ENCODE measurements at places on chromosomes 13 and 19.

DNA sequence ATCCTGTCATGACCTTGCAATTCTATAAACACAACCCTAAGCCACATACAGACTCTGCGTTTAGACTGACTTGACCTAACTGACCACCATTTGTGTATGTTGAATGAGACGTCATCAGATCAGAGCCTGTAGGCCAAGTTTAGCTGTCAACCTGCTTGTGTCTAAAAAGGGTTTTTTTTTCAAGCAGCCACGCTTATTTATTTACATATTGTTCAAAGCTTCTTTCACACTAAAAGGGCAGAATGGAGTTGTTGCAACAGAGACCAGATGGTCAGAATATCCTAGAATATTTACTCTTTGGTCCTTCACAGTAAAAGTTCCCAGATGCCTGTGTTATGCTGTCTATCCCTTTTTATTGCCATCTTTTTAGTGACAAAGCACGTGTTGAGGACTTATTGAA is 307.7 kb upstream of the SLC10A2 start:
- DNase-seq = no peak

GRCh38 chr13:74449811-74450524 is 315.8 kb upstream of the KLF12 start:
- no peak for DNase-seq

DNA sequence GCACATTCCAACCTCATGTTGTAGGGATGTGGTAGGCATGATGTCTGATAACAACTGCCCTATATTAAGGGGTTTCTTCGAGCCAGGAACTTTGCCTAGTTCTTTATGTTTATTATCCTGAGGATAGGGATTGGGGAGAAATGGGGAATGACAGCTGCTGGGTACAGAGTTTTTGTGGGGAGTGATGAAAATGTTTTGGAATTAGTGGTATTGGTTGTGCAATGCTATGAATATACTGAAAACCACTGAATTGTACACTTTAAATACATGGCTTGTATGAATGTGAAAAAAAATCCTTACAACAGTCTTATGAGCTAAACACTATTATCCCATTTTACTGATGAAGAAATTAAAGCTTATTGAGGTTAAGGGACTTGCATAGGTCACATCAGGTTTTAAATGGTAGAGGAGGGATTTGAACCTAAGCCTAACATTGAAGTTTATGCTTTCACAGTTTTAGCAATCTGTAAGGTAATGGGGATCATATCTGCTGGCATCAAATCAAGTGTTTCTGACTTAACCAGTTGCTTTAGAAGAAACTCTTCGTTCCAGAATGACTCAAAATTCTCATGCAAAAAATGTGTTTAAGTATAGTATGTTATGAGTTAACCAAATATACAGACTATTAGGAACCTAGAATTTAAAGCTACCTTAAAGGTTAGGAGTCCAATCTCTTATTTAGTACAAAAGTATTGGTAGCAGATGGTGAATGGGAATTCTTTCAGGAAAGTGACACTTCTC is 61.4 kb downstream of the ERCC5 start:
- no peak for DNase-seq

GRCh38 chr13:21557995-21558394 is 46.0 kb downstream of the MICU2 start:
- DNase-seq = no peak

- no peak for DNase-seq
Observed at GRCh38 chr13:63011996-63012395, 1596.3 kb upstream of the PCDH20 start.

- DNase-seq = no peak
Observed at GRCh38 chr13:50403311-50403710, 388.1 kb downstream of the KCNRG start.

GRCh38 chr19:46634045-46634655 is 1.9 kb downstream of the GNG8 start:
- peak; percentile 83 for DNase-seq

DNA sequence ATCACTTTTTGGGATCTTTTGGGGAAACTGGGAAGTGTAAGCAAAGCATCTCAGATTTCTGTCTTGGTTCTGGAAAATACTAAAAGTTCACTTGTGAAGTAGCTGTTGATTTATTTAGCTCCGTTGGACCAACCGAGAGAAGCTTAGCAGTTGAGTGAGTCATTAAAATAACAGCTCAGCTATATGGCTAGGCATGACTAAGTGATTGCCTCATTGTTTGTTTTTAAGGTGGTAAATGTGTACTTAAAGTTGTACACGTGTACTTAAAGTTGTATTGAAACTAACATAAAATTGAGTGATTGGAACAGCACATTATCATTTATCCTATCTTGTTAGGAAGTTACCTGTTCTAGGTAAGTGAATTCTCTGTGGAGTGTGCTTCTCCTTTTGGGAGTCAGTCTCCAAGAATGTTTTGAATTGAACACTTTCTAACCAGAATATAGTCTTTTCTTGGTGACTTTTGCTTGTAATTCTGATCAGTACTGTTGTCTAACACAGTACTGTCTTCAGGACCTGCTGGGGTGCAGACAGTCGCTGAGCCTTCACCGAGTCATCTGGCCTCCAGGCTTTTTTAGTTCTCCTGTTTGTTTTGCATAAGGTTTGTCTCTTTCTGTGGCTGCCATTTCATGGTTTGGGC is 2.9 kb upstream of the DCUN1D2 start:
- no peak for DNase-seq

DNA sequence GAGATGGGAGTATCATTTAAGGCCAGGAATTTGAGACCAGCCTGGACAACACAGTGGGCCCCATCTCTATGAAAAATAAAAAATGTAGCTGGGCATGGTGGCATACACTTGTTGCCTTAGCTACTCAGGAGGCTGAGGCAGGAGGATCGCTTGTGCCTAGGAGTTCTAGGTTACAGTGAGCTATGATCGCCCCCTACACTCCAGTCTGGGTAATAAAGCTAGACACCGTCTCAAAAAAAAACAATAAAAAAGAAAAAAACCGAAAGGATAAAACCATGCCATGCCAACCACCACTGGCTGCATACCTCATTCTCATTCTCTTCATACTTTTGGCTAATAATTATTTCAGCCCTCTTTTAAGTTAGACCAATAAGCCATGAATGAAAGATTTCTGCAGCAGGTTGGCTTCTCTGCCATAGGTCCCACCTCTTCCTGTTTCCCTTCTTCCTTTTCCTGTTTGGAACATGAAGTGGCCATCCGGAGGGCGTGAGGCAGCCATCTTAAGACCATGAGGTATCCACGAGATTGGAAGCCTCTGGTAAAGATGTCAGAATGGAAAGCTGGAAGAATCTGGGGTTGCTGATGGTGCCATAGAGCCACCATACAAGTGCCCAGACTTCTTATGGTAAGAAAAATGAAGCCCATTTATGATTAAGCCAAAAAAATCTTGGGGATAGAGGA is 171.3 kb downstream of the CACNA1A start:
- DNase-seq = no peak

GRCh38 chr19:1274852-1275259 is 474 bp upstream of the FAM174C start:
- DNase-seq = no peak

DNA sequence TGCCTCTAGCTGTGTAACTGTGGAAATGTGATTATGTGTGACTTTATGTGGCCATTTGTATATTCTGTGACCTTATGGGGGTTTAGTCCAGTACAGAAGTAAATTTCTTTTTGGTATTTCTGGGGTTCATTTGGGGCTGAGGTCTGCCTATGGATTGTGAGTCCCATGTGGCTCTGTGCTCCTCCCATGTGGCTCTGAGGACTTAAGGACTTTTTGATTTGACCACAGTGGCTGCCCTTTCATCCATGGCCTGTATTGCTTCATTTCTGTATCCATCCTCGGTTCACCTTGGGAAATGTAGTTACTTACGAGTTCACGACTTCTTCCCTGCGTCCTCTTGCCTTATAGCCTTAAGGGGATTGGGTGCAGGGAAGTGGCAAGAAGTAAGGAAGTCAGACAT is 1.0 kb downstream of the ZNF420 start:
- DNase-seq = no peak

DNA sequence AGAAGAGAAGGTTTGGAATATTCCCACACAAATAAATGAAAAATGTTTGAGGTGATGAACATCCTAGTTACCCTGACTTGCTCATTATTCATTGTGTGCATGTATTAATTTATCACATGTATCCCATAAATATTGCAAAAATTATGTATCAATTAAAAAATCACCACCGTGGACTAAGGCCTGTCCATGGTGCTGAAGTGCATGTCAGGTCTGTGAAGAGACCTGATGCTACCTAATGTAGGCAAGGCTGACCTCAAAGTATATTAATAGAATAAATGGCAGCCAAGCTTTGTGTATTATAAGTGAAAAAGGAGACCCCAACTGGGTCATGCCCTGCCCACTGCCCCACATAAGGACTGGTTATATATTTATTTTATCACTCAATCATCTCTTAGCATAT is 34.4 kb upstream of the ZNF835 start:
- DNase-seq = no peak

DNA sequence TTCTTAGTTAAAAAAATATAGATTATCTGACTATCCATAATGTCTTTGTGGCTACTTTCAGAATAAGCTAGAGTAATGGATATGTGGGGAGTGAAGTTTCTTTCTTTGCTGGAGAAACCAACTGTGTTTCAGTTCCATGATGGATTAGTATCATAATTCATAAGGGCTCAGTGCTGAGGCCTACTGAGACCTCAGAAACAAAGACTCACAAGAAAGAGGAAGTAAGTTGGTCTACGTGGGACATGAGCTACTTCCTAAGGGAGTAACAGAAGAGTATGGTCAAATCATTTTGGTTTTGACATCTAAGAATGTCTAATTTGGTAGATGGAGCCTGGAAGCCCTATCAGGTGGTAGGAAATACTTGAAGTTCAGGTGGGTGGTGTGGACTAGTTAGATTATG is 99.0 kb upstream of the HTR2A start:
- DNase-seq = no peak

DNA sequence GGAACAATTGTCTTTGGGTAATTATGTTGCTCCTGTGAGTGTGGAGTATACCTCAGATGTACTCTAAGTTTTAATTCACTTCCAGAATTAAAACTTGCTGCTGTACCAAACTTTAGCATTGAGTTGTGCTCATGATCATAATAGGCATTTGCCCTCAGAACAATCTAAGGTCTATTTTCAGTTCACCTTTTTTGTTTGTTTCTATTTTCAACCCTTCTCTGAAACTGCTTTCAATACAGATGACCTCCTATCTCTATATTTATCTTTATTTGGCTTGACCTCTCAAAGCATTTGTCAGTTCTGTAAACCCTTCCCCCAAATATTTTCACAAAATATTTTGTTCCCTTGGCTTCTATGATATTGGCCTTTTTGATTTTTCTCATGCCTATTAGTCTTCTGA is 873.0 kb downstream of the OLFM4 start:
- no peak for DNase-seq

DNA sequence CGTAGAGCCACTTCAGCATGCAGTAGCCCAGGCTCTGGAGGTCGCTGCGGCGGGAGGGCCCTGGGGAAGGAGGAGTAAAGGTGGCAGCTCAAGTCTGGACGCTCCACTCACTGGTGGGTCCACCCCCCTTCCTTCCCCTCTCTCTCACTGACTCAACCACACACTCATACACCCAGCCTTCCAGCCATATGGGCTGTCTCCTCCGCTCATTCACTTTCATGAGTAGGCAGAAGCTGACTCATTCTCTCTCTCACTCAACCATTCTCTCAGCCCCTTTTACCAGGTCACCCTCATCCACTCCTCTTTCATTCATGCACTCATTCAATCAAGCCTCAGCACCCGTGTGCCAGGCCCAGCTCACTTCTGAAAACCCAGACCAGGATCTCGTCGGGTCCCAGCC is 27.5 kb upstream of the SIGLEC11 start:
- no peak for DNase-seq

GRCh38 chr19:43495082-43495481 is 9.5 kb downstream of the PHLDB3 start:
- no peak for DNase-seq

Data from activated gamma-delta T cell treated with anti-CD3 and anti-CD28 coated beads, Interleukin-2, amount 50 U/mL, for 16 hours (primary cell).